ENCODE measurements at places on chromosomes 3 and 15.

- no peak for DNase-seq
These were observed 58.7 kb upstream of the PLXND1 start for GRCh38 chr3:129665024-129665768.

- no peak for DNase-seq
These were observed 40.9 kb upstream of the SMAD3 start for GRCh38 chr15:67024314-67024997.

- no peak for DNase-seq
These were observed 95.0 kb upstream of the PLSCR4 start for GRCh38 chr3:146345900-146346299.

GRCh38 chr3:190546881-190547510, 33.1 kb downstream of the IL1RAP start:
- DNase-seq = no peak

GRCh38 chr3:112817797-112818196, 28.9 kb downstream of the CD200R1L start:
- DNase-seq = no peak

- no peak for DNase-seq
These were observed 33.4 kb downstream of the MUC20 start for GRCh38 chr3:195754141-195754540.

GRCh38 chr3:21226086-21226485, 524.9 kb downstream of the ZNF385D start:
- DNase-seq = no peak

GRCh38 chr3:168974617-168975403, 688.7 kb downstream of the MECOM start:
- no peak for DNase-seq

- no peak for DNase-seq
These were observed 511.3 kb downstream of the GABRG3 start for GRCh38 chr15:27482287-27482686.

DNA sequence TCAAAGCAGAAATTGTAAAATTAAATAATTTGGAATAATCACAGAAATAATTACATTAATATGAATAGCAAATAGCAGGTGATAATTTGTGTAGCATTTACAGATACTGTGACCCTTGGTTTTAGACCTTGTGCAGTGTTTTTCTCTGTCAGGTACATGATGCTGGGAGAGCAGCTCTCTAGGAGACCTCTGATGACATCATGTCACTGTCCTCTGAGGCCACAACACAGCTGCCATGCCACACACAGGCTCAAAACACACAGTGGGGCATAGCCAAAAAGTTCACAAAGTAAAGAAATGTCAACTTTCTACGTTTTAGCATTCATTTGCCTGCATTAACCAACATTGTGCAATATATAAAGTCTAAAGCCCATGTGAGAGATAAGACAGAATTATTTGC, 71.8 kb upstream of the ZBTB20 start:
- no peak for DNase-seq

DNA sequence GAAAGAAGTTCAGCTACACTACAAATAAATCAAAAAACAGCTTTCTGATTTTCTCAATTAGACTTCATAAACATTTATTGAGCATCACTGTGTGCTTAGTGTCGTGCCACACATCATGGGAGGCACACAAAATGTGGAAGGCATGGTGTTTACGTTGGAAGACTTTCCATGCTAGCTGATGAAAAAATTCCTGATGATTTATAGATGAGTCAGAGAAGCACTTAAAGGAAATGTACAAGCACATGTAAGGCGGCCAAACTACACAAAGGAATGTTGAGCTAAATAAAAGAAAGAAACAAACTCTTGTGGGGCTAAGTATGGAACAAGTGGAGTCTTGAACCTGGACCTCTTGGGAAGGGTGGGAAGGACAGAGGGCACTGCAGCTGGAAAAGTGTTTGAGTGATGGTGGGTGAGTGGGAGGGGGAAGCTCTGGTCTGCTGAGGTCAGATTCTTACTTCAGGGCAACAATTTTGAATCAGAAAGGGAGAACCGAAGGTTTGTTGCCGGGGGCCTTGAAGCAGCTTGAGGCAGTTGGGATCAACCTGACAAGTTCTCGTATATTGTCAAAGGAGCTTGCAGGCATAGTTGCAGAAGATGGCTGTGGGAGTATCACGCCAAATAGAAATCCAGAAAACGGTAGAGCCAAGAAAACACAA, 66.9 kb downstream of the FOXB1 start:
- no peak for DNase-seq

DNA sequence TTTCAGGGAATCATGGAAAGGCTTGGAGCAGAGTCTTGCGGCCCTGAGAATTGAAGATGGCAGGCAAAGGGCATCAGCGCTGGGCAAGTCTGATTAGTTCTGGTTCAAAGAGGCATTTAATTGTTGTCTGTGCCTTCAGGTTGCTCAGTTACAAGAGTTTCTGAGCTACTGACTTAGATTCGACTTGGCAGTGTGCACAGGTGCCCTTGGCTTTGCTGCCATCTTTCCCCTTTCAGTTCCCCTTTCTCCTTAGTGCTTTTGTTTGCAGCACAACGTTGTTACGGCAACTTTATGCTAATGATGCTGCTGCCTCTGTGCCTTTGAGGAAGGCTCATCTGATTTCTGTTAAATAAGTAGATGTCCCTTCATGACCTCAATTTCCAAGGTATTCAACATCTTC, 12.5 kb downstream of the P2RY14 start:
- no peak for DNase-seq

GRCh38 chr3:112017091-112017490, 17.4 kb upstream of the TMPRSS7 start:
- no peak for DNase-seq

DNA sequence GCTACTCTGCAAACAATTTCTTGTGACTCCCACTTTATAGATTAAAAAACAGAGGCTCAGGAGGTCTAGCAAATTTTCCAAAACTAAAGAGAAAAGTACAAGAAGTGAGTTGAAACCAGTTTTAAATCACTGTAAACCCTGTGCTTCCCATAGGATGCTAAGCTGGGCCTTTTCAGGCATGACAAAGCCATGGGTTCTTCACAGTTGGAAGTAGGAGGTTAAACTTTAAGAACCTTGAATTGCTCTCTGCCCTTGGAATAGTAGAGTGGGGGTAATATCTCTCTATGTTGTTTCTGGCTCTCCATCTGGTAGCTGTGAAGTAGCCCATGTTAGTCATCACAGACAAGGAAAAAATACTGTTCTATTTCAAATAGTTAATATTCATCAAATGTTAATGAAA, 193.6 kb upstream of the SATB1 start:
- DNase-seq = no peak

DNA sequence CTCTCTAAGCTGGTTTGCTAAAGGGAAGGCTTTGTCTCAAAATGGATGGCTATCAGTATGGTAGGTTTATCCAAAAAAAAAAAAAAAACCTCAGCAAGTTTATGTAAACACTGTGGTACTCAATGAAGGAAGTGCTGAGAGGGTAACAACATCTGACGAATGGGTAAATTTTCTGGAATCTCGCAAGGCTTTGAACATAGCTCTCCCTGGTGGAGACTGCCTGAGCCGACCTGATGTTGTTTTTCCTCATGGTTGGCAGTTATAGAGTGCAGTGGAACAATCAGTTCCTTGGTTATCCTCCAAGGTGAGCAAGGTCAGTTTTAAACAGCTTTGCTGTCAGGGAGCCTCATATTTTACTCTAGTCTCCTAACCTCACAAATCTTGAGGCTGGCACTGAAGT, 94.6 kb downstream of the ZPLD1 start:
- DNase-seq = no peak

DNA sequence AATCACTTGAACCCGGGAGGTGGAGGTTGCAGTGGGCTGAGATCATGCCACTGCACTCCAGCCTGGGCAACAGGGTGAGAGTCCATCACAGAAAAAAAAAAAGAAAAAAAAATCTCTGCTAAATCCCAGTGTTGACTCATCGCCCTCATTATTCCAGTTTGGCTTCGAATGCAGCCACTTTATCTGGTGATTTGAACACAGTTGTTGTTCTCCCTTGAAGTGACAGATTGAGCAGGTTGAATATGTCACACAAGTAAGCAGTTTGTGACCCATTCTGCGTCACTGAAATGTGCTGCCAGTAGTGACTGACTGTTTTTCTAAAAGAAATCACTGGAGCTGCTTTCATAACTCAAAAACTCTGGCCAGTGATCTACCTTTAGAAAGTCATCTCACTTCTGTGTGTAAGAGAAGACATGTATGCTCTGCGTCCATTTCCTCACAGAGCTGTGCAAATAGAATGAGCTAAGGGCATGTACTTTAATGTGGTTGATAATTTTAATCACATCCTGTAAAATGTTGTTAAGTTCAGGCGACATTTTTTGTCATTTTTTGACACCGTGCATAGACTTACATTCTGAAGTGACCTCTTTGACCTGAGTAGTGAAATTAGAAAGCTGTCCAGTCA, 12.5 kb downstream of the DOCK3 start:
- no peak for DNase-seq

DNA sequence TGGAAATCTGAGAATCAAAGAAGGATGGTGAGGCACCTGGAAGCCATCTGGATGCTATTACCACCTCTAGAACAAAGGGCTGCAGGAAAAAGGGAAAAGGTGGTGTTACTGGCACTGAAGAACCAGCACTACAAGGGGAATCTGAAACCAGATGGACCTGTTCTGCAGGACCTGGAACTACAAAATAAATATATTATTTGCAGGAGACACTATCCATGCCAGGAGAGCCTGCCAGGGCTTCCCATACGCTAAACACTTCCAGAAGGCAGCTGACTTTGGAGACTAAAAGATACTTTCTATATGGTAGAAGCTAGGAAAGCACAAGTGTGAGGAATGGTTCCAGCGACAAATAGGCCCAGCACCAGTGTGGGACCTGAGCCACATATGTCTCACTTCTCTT, 83.4 kb upstream of the POU1F1 start:
- DNase-seq = no peak

DNA sequence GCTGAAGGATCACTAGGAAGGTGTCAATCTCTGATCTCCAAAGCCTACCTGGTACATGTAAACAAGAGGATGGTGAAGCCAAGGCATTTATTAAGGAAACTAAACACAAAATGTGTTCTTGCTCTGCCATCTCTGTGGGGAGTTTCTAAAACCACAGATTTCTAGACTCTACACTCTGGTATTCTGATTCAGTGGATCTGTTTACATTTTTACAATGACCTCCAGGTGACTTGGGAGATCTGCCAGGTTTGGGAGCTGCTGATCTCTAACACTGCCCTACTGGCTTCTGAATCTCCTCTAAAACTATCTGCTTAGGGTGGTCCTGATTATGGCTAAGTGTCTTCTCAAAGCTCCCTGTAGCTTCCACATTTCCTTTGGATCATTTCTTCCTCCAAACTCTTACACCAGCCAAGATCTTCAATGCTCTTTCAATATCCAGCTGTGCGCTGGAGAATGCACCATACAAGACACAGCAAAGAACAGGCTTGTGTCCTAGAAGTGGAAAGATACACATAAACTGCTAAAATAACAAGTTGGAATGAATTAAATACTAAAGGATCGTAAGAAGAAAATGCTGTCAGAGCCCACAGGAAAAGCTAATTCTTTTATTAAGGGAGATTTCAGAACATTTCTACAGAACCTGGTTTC, 72.7 kb downstream of the GREM1 start:
- no peak for DNase-seq

- no peak for DNase-seq
These were observed 20.2 kb upstream of the GCNT3 start for GRCh38 chr15:59591356-59591755.

DNA sequence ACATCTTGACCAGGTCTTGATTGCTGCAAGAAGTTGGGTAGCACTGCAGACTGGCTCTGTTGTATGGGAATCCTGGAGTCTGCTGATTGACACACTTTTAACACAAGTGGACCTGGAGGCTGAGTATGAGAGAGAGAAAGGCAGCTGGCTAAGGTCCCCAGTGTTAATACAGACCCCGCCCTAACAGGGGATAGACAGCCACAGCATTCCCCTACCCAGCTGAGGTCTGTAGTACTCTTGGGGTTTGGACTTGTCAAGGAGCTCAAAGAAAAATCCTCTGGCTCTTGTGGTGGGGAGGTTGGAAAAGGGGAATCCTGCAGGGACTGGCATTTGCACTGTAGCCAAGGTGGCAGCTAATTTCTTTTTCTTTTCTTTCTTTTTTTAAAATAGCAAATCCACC, 192.7 kb downstream of the ZNF621 start:
- DNase-seq = no peak

- DNase-seq = peak; percentile 49
These were observed 538 bp downstream of the ATOSA start for GRCh38 chr15:52678468-52679231.

DNA sequence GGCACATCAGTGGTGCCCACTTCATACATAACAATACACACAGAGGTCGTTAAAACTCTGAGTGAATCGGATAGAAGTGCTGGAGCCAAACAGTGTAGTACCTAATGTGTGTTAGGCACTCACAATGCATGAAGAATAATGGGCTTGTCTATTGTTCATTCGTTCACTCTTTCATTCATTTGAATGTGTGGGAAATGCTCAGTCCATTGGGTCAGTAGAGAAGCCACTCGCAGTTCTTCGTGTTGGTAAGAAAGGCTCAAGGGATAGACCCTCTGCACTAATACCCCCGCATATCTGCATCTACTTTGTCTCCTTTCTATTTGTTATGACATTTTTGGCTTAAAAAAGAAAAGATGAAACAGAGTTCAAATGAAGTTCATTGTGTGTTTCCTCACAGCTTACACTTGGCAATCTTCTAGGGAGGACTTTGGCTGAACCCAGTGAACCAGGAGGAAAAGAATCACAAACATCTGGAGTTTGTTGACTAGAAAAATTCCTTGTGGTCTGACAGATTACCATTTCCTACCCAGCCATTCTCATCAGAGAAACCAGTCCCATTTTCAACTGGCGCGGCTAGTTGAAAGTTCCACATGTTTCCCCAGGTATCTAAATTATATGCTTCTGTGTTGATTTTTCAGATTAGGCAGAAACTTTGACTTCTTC, 32.8 kb upstream of the MFSD1 start:
- DNase-seq = no peak

- DNase-seq = no peak
These were observed 192.8 kb upstream of the RORA start for GRCh38 chr15:61421938-61422337.

GRCh38 chr3:71406972-71407810, 176.3 kb downstream of the FOXP1 start:
- no peak for DNase-seq

GRCh38 chr15:68303560-68304436, 26.3 kb downstream of the FEM1B start:
- DNase-seq = no peak

- no peak for DNase-seq
These were observed 102.5 kb downstream of the MESD start for GRCh38 chr15:80887148-80887547.

DNA sequence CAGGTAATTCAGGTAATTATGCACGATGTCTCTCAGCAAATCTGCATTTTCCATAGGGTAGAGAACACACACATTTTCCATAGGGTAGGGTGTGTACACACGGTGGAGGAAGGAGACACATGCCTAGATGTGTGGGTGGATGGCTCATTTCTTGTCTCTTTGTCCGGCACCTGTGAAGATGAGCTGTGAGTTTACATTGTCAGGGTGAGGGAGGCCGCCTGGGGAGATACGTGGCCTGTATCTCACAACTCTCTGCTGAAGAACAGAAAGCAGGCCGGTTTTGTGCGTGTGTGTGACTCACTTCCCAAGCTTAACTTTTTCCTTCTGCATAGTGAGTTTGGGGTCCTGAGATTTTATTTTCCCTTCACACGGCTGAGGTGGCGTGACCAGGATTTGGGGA, 60.3 kb downstream of the SLC6A6 start:
- DNase-seq = no peak

GRCh38 chr3:67414740-67415139, 239.7 kb downstream of the SUCLG2 start:
- DNase-seq = no peak
